Stimulated activated CD4-positive, alpha-beta T cell treated with anti-CD3 and anti-CD28 coated beads, Interleukin-1b, Interleukin-23, amount 100 ng/mL, for 24 hours (primary cell): ENCODE measurements at places on chromosomes 13 and 19.

- no peak for DNase-seq
Observed at GRCh38 chr13:44540761-44541434, 35.2 kb downstream of the TSC22D1 start.

DNA sequence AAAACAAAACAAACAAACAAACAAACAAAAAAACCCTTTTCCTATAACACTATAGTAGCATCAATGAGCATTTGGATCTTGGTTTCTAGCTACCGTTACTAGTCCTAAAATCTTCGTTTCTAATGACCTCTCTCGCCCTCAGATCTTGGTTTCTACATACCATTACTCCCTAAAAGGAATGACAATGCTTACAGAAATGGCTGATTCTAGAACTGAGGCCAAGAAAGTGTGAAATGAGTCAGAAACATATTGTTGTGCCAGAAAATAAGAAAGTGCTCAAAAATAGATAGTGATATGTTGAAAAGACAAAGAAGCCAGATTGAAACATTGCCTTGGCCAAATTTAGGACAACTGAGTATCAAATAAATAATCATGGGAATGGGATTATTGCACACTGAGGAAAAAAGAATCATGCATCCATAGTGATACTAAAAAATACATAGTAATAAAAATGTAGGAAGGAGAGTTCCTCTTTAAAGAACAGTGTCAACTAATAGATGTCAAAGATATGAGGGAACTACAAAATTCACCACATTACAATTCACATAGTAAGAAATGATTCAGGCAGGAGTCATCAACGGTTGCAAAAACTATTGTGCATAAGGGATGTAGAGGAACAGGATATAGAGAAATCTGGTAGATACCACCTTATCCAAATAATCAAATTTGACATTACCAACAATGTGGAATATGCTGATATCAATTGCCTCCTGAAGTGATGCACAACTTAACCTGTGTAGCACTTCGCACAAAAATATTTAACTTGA is 386.6 kb downstream of the DIAPH3 start:
- DNase-seq: no peak

GRCh38 chr13:23842406-23842805 is 46.8 kb downstream of the MIPEP start:
- no peak for DNase-seq

- DNase-seq: no peak
Observed at GRCh38 chr13:99003851-99004471, 26.1 kb upstream of the DOCK9 start.

DNA sequence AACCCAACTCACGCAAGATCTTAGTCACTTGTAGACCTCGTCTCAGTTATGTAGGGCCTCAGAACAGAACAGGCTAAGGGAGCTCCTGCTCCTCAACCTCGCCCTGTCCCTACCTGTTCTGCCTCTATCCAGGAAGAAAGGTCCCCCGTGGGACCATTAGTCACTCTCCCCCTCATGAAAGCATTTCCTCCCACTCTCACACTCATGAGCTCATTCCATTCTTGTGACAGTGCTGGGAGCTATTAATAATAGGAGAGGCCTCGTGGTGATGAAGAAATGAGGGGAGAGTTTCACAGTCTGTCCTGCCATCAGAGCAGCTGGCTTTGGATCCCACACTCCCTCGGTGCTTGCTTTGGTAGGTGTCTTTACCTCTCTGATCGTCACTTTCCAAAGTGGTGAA is 10.2 kb downstream of the PPP2R1A start:
- DNase-seq: no peak
